NCI-H1436 (cell line): ENCODE measurements at places on chromosomes 12 and 14.
A peak's percentile ranks its signal among the peaks of the same experiment; 100 is the strongest.

DNA sequence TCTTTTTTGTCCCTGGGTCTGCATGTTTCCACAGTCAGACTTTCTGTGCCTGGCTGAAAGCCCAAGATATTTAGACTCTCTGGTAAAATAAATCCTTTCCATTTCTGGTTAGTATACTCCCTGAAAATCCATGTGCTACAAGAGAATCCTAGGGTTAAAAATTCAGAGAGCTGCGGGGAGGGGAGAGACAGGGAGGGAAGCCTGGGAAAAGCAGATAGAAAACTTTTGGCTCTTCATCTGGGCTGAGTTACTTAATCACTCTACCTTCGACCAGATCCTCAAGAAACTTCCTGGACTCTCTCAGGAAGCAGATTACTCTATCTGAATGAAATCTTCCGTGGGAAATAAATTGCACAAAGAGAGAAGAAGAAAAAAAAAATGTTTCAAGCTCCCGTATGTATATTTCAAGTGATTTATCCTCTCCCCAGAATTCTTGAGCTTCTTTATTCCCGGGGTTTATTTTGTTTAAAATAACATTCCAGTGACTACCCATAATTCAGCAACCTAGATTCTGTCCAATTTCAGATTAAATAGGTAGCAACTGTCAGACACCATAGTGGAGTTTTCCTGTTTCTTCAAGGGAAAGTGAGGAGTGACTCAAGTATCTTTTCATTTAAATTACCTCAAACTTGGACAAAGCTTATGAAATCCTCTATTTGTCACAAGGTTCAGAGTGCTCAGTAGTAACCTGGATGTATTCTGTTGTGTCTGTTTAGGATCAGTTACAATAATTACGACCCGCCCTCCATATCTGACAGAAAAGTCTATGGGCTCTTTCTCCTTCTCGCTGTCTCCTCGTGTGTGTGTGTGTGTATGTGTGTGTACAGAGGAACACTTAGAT, 163.7 kb downstream of the MYRFL start:
- no peak for DNase-seq

- no peak for DNase-seq
Observed at GRCh38 chr12:116937640-116938039, 26.9 kb downstream of the FBXW8 start.

DNA sequence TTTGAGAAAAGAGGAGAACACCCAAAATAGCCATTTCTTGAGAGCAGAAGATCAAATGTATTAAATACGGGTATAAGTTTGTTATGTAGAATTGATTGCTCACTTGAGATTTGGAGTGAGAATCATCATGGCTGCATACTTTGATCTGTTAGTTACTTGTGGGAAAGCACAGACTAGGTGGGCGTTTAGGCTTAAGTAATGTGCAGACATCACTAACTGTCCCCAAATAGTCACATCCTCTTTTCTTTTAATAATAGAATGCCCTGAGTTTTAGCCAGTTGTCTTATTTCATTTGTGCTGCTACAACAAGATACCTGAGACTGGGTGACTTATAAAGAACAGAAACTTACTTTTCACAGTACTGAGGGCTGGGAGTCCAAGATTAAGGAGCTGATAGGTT, 14.3 kb upstream of the GTF2A1 start:
- DNase-seq, result no peak

DNA sequence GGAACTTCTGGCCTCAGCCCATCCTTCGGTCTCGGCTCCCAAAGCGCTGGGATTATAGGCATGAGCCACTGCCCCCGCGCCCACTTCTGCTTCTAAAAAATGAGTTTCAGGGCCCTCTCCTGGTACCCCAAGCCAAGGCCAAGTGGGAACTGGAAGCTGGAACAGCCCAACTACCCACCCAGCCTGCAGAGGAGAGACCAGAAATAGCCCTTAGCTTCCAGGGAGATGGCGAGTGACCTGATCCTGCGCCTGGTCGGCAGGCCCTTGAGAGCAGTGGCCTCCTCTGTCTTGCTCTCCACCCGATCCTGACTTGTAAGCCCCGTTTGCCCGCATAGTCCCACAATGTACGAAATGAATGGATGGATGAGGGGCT, 31.2 kb upstream of the PLEKHG6 start:
- no peak for DNase-seq

DNA sequence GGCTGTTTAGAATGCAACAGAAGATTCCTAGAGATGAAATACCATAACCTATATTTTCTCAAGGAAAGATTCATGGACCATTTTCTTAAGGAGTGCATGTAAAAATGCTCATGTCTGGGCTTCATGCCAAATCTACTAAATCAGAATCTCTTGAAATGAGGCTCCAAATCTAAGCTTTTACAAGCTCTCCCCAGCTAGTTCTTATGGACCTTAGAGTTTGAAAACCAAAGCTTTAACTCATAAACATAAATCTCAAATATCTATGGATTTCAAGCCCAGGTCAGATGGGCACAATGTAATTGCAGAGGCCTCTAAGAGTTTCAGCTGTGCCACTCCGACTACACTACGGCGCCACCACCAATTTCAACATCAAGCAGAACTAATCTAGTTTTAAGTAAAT, 117.3 kb upstream of the CAND1 start:
- no peak for DNase-seq

DNA sequence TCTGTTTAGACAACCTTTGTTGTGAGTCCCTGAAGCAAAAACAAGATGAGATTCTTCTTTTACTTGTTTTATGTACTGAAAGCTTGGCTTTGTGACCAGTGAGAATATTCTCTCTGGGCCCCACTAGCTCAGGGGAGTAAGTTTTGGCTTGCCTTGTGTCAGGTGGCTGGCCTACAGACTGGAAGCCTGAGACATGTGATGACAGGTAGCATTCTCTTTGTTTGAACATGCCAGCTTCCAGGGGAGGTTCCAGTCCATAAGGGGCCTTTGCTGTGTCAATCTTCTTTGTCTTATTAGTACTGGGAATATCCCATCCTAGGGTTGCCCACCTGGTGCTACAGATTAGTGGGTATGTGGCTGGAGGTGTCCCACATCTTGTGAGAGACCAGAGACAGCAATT, 66.1 kb upstream of the FERMT2 start:
- DNase-seq, result no peak

DNA sequence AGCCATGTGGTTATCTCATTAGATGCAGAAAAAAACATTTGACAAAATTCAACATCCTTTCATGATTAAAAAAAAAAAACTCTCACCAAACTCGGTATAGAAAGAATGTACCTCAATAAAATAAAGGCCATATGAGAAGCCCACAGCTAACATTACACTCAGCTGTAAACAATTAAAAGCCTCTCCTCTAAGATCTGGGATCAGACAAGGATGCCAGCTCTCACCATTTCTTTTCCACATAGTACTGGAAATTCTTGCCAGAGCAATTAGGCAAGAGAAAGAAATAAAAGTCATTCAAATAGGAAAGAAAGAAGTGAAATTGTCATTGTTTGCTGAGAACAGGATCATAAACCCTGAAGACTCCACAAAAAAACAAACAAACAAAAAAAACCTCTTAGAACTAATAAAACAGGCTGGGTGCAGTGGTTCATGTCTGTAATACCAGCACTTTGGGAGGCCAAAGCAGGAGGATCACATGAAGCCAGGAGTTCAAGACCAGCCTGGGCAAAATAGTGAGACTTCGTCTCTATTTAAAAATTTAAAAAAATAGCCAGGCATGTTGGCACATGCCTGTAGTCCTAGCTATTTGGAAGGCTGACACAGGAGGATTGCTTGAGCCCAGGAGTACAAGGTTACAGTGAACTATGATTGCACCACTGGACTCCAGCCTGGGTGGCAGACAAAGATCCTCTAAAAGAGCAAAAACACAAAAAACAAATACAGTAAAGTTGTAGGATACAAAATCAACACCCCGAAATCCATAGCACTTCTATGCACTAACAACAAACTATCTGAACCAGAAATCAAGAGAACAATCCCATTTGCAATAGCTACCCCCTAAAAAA, 114.4 kb downstream of the FOXA1 start:
- DNase-seq, result no peak

DNA sequence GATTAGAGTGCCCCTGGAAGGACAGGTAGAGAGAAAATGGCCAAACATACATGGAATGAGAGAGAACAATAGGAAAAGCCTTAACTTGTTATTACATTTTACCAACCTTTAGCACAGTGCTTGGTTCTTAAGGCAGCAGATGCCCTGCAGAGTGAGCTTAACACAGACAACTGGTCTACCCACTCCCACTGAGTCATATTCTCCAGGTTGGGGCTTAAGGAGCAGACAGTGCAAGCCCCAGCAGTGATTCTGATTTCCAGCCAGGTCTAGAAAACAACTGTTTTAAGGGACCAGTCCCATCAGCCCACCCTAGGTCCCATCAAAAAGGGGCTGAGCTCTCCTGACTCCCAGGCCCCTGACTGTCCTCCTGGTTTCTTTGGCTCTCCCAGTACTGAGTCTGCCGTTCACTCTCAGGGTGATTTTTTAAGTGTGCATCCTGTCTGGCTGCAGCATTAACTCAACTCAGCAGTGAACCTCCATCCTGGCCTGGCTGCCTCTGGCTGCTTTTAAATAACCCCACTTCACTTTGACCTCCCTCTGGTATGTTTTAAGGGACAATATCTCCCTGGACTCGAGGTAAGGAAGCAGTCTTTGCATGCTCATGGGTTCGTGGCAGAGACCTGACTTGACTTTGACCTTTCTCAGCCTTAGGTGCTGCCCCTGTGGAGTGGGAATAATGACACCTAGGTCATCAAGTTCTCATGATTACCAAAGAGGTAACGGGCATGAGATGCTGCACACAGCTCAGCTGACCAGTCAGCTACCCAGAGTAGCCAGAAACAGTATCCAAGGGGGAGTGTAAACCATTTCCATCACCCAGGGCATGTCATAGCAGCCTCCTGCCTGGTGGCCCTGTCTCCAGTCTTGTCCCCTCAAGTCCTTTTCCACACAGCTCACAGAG, 210.7 kb upstream of the PWP1 start:
- DNase-seq, result no peak

- DNase-seq, result no peak
Observed at GRCh38 chr12:46534327-46534840, 161.8 kb upstream of the SLC38A2 start.

GRCh38 chr12:114701104-114701414, 17.1 kb upstream of the TBX3 start:
- DNase-seq, result no peak

- DNase-seq, result no peak
Observed at GRCh38 chr14:54489318-54489683, 521 bp upstream of the GMFB start.

DNA sequence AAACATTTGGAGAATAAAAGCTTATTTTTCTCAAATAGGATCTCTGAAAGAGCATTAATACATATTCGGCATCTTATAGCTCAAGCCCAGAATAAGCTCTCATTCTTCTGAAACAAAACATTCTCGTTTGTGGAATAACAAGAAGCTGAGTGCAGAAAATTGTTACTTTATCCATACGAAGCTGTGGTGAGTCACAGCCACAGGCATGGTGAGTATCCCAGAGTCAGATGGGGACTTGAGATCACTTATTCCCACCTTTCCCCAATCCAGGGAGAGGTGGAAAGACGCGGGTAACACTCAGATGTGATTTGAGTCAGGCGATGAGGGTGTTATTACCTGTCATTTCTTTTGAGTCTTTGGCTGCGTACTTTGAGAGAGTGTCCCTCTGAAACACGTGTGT, 214.6 kb upstream of the TMEM132C start:
- no peak for DNase-seq

DNA sequence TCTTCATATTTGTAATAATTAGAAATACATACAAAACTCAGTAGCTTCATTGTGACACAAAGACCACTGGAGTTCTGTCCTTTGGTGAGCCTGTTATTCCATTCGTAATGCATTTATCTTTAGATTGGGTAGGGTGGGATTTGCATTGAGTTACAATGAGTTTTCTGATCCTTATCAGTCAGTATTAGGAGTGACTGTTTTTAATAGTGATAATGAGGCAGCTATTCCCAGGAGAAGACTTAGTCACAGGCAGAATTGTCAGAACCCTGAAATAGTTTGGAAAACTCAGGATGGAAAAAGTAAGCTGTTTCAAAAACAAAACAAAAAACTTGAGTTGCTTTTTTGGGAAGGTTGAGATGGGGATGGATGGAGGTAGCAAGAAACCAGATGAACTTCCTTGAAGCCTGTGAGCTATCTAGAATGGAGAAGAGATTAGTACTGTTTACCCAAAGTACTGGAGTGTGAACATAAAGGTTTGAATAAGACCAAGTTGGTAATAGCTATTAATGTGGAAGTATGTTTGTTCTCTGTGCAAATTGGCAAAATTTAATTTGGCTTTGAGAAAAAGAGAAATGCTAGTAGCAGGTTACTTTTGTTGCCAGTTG, 38.6 kb downstream of the FBXO34 start:
- DNase-seq, result no peak

DNA sequence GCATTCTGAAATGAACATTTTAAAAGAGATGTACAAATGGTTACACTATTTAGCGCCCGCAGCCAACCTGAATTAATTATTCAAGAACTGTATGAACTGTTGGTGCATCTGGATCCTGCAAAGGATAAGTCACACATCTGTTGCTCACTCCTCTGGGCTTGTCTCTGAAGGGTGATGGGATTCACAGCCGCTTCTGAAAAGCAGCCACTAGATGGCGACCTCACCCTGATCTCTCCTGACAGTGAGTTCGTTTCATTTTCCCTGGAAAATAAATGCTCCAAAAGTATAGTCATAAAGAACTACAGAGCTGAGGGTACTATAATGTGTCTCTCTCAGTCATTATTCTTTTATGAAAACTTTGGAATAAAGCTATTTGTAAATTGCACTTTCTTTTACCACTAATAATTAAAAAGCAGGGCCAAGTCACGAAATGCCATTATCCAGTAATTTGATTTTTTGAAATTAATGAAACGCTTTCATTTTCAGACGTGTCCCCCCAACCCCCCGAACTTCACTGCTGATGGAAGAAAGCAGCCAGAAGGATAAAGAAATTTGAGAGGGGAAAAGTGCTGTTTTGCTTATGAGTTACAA, 789.6 kb downstream of the NRXN3 start:
- peak; percentile 64 for DNase-seq

DNA sequence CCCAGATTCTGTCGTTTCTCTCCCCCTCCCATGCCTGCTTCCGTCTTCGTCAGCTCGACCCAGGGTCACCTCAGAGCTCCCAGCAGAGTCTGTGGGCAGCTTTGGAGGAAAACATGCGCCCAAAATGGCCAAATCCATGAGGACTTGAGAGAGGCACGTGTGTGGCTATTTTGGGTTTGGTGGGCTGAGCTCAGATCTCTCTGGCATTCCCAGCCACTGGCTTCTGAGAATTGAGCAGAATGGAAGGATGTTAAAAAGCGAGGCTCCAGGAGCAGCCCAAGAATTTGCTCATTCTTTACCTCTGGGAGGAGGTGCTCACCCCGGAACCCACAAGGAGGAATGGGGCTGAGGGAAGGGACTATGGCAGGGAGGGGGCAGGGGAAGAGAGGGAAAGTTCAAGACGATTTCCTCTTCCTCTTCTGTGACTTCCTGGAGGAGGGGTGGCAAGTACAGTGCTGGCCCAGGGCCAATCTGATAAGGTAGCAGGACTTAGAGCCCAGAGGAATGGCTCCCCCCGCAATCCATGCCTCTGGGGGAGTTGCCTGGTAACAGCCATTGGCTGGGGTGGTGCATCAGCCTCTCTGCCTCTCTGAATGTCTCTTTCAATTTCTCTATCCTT, 20.1 kb downstream of the TSPAN9 start:
- no peak for DNase-seq

- no peak for DNase-seq
Observed at GRCh38 chr12:14810167-14810952, 3.6 kb downstream of the SMCO3 start.

- DNase-seq, result no peak
Observed at GRCh38 chr12:79071498-79071897, 206.9 kb downstream of the SYT1 start.
